ENCODE measurements at places on chromosomes 6 and 20. TPM values are rescaled to one million over a fixed set of nuclear protein-coding genes. Genes with fewer than 3 reads are reported as not detected.

- no peaks in the 10 kb centered on the region for H3K4me1 ChIP-seq
- no peak for DNase-seq
- no peak overlapping the region for H3K27ac ChIP-seq
- H3K36me3 ChIP-seq = no peaks in the 10 kb centered on the region
- H3K4me3 ChIP-seq = no peak overlapping the region
Measured at GRCh38 chr20:39066471-39067242, 104.5 kb downstream of the DHX35 start.

DNA sequence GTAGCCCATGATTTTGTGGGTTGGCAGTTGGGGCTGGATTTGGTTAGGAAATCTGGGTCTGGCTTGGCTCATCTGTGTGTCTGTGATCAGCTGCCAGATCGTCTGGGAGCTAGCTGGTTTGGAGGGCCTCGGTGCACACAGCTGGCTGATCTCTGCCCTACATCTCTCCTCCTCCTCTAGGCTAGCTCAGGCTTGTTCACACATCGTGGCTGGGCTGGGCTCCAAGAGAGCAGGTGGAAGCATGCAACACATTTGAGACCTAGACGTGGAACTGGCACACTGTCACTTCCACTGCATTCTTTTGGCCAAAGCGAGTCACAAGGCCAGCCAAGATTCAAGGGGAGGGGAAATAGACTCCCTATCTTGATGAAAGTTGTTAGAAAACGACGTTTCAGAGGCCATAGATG, 15.9 kb downstream of the NDUFAF5 start:
- no peak overlapping the region for H3K27ac ChIP-seq
- no peak overlapping the region for H3K4me3 ChIP-seq
- no peaks in the 10 kb centered on the region for H3K4me1 ChIP-seq

GRCh38 chr6:14406614-14407331, 289.2 kb downstream of the CD83 start:
- H3K27me3 ChIP-seq = no peaks in the 10 kb centered on the region
- H3K27ac ChIP-seq = no peak overlapping the region
- H3K4me1 ChIP-seq = no peaks in the 10 kb centered on the region
- H3K36me3 ChIP-seq = no peaks in the 10 kb centered on the region
- no peak overlapping the region for H3K4me3 ChIP-seq
- DNase-seq = no peak

- no peak overlapping the region for H3K27ac ChIP-seq
- no peaks in the 10 kb centered on the region for H3K27me3 ChIP-seq
- H3K4me3 ChIP-seq = no peak overlapping the region
- H3K36me3 ChIP-seq = no peaks in the 10 kb centered on the region
Measured at GRCh38 chr6:22807818-22808217, 238.5 kb downstream of the HDGFL1 start.

DNA sequence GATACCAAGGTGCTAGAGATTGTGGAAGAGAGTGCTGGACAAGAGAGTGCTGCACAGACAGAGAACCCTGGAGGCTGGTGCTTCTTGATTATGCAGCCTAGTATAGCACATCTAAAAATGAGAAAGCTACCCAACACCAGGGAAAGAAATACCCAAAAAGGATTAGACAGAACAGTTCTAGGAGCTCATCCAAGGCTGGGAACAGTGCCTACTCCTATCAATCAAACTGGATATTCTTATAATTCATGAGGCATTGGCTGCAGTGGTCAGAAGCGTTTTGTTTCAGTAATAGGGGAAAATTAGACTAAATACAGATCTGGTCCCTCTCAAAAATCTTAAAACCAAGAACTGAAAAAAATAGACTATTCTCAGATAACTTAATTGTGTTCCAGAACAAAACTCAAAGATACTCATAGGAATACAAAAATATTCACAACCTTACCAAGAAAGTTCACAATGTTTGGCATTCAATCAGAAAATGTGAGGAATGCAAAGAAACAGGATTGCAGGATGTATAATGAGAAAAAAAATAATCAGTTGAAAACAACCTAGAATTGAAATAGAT, 222.9 kb downstream of the EPHA7 start:
- H3K27ac ChIP-seq = no peak overlapping the region
- no peak overlapping the region for H3K4me3 ChIP-seq
- no peaks in the 10 kb centered on the region for H3K36me3 ChIP-seq
- no peak for DNase-seq

GRCh38 chr6:159299566-159299965, 130.4 kb downstream of the FNDC1 start:
- no peak overlapping the region for H3K4me3 ChIP-seq
- H3K4me1 ChIP-seq = no peaks in the 10 kb centered on the region
- H3K36me3 ChIP-seq = no peaks in the 10 kb centered on the region
- DNase-seq = no peak

- no peaks in the 10 kb centered on the region for H3K4me1 ChIP-seq
- no peak for DNase-seq
- no peak overlapping the region for H3K27ac ChIP-seq
- H3K4me3 ChIP-seq = no peak overlapping the region
- no peaks in the 10 kb centered on the region for H3K36me3 ChIP-seq
- no peaks in the 10 kb centered on the region for H3K27me3 ChIP-seq
Measured at GRCh38 chr20:11136691-11137090, 462.9 kb upstream of the JAG1 start.

The ETV7 gene
- polyA plus RNA-seq = 2.1 TPM

The GRIK2 gene
- polyA plus RNA-seq = 0.18 TPM

Data from spleen (tissue), 13 donors.